ENCODE measurements at places on chromosomes 5 and 9. TPM values are rescaled to one million over a fixed set of nuclear protein-coding genes. Genes with fewer than 3 reads are reported as not detected.

Gene OR1J2
- not detected for total RNA-seq

DNA sequence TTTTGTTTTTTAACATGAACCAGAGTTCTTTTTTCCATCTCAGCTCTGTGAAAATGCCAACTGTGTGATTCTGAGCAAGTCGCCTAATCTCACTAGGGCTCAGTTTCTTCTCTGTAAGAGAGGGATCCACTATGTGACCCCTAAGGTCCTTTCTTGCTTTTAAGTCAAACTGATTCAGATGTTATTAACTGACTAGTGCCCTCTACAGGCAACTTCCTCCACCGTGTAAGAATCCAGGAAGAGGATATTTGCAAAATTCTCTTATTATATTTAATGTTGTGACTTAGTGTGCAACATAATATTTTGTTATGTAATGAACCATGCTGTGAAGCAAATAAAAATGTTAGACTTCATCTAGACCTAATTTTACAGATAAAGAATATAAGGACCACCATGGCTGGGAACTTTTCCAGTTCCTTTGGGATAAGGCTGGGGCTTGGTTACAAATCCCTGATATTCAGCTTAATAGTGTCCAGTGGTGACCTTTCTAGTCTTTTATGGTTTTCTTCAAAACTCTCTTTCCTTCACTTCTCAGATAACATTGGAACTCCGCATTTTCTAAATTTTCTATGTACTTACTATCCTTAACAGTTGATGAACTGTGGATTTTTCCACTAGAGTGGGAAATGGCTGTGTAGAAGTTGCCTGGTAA, 244.7 kb downstream of the PIK3R1 start:
- no peak for DNase-seq

DNA sequence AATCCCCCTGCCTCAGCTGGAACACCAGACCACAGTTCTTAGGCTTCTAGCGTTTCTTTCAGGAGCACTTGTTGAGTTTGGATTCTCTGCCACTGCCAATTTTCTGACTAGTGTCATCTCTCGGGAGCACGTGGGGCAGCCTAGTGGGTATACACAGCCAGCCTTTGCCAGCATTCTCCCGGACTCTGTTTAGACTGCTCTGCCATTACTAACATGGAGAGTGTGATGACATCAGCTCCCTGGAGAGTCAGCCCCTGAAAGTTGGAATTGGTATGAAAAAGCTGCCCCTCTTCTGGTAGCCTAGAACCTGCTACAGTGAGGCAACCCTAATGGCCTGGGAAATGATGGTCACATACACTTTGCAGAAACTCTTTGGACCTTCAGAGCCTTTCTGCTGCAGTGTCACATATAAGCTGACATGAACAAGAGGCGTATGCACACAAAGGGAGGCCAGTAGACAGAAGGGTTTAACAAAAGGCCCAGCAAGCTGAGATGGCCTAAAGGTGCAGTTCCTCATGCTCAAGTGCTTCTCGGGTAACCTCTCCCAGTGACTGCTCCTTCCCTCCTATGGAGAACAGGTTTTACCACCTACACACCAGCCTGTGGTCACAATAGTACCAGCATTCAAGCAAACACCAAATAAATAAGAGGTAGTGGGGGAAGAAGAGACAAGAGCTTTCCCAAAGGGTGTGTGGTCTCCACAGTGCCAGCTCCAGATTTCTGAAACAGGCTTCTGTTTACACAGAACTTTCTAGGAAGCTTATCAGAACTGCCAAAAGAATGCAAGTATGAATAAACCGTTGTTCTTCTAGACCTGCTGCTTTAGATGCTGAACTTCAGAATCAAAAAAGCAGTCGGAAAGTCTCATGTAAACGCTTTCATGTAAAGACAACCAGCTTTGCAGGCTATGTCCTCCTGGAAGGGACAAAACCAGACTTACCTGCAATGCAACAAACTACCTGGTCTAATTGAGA, 16.5 kb downstream of the SPACA9 start:
- DNase-seq = no peak

Gene HOMER1
- 20.3 TPM for total RNA-seq

Gene SLC1A1
- 1.3 TPM for total RNA-seq

GRCh38 chr5:157772127-157772526, 28.6 kb downstream of the LSM11 start:
- DNase-seq = no peak

Gene KIF4B
- not detected for total RNA-seq

- no peak for DNase-seq
Observed at GRCh38 chr5:168251259-168251658, 40.2 kb upstream of the WWC1 start.

DNA sequence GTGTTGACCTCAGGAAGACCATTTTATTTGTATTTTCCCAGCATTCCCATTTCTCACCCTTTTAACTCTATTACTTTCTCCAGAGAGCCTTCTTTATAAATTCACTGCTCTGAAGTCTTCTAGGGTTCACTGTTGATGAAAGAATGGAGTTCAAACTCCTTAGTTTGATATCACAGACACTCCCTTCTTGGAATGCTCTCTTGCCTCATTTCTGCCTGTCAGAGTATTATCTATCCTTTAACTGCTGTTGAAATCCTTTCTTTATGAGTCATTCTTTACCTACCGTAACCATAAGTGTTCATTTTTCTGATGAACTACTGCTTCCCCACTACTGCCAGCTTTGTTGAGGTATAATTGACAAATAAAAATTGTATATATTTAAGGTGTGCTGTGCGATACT, 4.3 kb downstream of the RIC1 start:
- no peak for DNase-seq

Gene BSPRY
- 3.9 TPM for total RNA-seq

Gene SOWAHA
- 0.10 TPM for total RNA-seq

GRCh38 chr9:31355159-31355882, 1029.1 kb upstream of the ACO1 start:
- DNase-seq = no peak

DNA sequence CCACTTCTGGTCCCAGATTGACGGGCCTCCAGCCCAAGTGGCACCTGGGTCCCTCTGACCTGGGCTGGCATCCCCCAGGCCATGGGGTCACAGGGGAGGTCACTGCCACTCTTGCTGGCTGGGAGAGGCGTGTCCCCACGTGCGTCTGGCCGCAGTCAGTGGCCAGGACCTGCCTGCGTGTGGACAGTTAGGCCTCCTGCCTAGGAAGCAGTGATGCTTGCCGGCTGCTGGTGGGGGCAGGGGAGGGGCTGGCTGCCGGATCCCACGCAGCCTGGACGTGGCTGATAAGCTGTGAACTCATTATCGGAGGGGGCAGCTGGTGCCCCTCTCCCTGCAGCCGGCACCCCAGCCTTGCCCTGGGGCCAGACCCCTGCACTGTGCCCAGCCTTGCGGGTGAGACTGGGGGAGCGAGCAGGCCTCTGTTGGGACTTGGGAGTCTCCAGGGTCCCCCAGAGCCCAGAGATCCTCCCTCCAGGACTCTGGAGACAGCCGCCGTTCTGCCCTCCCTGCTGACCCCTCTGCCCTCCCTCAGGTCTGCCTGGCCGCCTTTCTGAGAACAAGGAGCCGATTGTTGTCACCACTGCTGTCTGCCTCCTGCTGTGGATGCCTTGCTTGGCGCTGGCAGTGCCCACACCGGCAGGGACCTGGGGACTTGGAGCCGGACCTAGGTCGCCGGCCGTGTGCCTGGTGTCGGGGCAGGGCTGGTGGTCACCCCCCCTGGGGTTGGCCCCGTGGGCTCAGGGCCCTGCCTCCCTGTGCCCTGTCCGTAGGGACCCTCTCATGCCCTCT, 12.3 kb downstream of the RXRA start:
- DNase-seq = no peak

GRCh38 chr9:101065930-101066329, 37.4 kb downstream of the PLPPR1 start:
- no peak for DNase-seq

GRCh38 chr5:128084228-128085167, 932 bp downstream of the SLC12A2 start:
- no peak for DNase-seq

Gene PHF24
- 0.49 TPM for total RNA-seq

DNA sequence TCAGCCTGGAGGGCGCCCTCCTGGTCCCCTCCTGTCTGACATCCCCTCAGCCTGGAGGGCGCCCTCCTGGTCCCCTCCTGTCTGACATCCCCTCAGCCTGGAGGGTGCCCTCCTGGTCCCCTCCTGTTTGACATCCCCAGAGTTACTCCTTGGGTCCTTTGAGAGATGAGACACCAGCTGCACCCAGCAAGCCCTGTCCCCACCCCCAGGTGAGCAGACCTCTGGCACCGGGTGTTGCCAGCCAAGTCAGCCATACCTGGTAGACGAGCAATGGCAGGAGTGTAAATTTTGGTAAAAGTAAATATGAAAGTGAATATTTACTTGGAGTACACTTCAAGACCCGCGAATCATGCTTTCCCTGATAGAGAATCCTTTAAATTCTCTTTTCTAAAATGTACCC, 25.4 kb downstream of the EXOC3 start:
- DNase-seq = no peak

Gene TAF11L10
- total RNA-seq = not detected

- DNase-seq = no peak
Observed at GRCh38 chr5:145056800-145057199, 778.3 kb downstream of the PRELID2 start.

GRCh38 chr5:53814819-53815218, 254.4 kb downstream of the NDUFS4 start:
- no peak for DNase-seq

GRCh38 chr9:27528076-27528885, 1.3 kb downstream of the MOB3B start:
- DNase-seq = peak; percentile 77

- no peak for DNase-seq
Observed at GRCh38 chr9:122322553-122322952, 48.3 kb upstream of the PTGS1 start.

Gene OR13C4
- not detected for total RNA-seq

Gene FBXL7
- total RNA-seq = 8.6 TPM

DNA sequence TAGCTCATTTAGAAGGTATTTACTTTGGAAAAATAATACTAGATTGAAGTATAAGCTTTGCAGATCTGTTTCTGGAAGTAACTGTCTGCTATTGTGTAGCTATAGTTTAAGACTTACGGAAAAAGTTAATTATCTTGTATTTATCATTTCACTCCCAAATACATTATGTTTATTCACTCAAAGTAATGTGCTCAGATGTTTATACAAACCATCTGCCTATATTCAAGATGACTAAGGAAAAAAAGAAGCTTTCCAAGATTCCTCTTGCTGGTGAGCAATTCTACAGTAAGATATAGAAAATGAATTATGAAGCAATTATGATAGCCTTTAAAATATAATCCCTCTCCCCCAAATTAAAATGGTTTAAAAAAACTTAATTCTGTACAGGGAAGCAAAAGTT, 137.9 kb downstream of the KIAA0825 start:
- no peak for DNase-seq

Gene IGIP
- total RNA-seq = 10.9 TPM

Gene MCTP1
- total RNA-seq = 30.8 TPM

Measured in skin of body (tissue), 3 donors.